ENCODE measurements at places on chromosomes 3 and 15.

DNA sequence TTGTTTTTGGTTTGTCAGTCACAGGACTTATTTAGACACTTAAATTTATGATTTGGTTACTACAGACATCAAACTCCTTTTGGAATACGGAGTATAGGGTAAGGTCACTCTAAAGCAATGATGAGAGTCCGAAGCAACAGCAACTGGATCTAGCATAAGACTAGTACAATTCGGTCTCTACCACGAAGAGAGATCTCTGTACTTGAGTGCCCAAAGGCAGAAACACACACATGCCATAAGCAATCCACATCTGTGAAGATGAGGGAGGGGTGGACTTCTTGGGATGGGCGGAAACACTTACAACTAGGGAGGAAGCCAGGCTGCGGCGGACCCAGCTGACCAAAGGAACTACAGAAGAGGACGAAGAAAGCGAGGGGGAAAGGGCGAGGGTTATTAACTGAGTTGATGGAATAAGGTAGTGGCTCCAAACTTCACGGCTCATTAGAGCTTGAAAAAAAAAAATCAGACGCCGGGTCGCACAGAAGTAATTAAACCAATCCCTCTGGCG lies 595 bp downstream of the DPH6 start:
- DNase-seq: no peak

DNA sequence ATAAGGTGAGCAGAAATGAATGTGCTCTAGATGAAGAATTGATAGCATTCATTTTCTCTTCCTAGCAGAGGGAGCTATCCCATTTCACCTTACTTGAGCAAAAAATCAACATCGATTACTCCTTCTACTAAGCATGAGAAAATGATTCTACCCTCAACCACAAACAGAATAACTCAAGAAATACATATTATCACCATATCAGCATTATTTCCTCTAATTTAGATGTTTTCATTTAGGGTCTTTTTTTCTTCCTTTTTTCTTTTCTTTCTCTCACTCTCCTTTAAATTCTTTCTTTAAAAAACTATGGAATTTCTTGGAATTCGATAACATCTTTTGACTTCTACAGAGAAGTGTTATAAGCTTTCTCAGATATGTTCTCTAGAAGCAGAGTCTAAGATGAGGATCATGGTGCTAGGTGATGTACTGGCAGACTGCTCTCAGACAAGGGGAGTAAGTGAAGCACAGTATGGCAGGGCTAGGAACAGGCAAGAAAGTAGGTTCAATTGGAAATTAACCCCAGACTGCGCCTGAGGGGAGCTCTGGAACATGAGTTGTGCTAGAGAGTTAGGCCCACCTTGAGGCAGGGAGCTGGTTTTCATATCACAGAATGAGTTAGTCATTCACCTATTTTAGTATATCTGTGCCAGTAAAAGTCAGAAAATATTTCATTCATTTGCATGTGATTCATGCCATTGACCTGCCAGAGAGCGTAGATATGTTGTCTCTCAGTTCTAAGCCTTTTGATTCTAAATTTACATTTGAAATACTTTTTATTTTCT lies 279.2 kb upstream of the KCNH8 start:
- DNase-seq: no peak

- DNase-seq: no peak
These were observed 117.2 kb upstream of the LRRC3B start for GRCh38 chr3:26505399-26505798.

- DNase-seq: no peak
These were observed 448.5 kb downstream of the NAALADL2 start for GRCh38 chr3:175307642-175308041.

- no peak for DNase-seq
These were observed 194.4 kb upstream of the GBE1 start for GRCh38 chr3:81955878-81956277.

DNA sequence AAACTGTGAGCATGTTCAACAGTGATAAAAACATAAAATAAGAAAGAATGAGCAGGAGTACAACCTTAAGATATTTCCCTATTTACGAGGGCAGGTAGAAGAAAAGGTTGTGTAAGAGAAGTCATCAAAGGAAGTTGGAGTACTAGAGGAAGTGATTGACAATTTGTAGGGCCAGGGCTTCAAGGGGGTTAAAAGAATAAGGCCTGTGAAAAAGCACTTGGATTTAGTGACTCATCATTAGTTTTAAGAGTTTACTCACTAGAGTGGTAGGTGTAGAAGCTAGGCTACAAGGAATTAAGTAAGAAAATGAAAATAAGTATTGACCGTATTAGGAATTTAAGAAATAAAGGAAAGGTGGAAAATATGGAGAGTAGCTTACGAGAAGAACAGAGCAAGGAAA lies 23.6 kb downstream of the KCNMB3 start:
- DNase-seq: no peak

GRCh38 chr3:184750349-184751083 lies 38.7 kb upstream of the MAGEF1 start:
- DNase-seq: no peak

DNA sequence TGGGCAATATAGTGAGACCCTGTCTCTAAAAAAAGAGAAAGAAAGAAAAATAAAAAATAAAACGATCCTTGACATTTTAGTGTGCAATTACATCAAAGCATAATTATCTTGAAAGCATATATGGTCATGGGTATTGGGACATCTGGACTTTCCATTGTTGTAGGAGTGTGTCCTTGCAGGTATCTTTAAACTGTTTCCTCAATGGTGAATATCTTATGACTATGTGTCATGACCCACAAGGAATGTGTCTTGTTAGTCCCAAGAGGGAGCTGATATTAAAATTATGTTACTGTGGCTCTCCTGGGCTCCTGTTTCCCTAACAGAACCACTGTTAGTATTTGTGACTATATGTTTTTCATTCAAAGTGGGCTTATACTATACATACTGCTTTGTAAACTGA lies 26.6 kb downstream of the EIF1B start:
- no peak for DNase-seq

GRCh38 chr3:32685543-32686185 lies 676 bp downstream of the CNOT10 start:
- no peak for DNase-seq

GRCh38 chr3:102715030-102715697 lies 280.3 kb downstream of the ZPLD1 start:
- no peak for DNase-seq

DNA sequence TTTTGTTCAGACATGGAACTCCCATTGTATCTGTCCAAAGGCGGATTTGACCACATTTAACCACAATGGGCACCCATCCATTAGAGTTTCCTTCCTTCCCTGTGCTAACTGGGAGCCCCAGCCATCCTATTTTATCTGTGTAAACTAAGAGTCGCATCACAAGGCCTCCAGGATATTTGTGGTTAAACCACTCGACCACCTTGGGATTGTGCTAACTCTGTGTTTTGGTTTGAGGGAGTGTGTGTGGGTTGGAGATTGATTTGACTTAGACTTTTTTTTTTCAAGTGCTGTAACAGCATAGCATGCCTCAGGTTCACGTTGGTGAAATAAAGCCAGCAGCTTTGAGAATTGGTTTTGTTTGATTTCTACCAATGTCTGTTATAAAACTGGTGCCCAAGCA lies 100.4 kb upstream of the TP63 start:
- DNase-seq: no peak

DNA sequence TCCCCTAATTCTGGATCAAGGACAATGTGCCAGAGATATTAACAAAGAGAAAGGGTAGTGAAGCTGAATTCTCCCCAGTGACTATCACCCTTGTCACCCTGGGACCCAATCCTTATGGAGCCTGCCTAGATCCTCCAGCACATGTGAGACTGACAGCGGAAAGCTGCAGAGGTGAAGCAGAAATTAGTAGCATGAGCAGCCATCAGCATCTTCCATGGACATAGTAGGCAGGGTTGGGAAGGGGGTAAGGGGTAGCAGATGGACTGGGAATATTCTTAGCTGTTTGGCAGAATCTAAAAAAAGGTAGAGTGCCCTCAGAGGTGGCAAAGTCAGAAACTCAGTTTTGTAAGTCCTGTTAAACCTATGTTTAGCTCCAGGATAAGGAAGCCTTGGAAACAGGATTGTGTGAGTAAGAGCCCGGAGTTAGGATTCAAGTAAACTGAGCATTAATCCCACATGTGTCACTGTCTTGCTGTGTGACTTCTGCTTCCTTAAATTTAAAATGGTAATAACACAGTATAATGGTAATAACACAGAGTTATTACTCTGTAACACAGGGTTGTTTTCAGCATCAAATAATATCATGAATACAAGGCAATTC lies 14.5 kb downstream of the GOLIM4 start:
- DNase-seq: no peak

DNA sequence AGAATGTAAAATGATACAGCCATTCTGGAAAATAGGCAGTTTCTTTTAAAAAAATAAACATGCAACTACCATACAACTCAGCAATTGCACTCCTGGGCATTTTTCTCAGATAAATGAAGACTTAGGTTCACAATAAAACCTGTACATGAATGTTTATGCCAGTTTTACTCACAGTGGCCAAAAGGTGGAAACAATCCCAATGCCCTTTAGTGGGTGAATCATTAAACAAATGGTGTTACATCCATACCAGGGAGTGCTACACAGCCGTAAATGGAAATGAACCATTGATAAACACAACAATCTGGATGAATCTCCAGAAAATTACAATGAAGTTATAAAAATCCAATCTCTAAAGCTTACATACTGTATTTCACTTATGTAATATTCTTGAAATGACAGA lies 140.3 kb downstream of the ADAMTSL3 start:
- no peak for DNase-seq

DNA sequence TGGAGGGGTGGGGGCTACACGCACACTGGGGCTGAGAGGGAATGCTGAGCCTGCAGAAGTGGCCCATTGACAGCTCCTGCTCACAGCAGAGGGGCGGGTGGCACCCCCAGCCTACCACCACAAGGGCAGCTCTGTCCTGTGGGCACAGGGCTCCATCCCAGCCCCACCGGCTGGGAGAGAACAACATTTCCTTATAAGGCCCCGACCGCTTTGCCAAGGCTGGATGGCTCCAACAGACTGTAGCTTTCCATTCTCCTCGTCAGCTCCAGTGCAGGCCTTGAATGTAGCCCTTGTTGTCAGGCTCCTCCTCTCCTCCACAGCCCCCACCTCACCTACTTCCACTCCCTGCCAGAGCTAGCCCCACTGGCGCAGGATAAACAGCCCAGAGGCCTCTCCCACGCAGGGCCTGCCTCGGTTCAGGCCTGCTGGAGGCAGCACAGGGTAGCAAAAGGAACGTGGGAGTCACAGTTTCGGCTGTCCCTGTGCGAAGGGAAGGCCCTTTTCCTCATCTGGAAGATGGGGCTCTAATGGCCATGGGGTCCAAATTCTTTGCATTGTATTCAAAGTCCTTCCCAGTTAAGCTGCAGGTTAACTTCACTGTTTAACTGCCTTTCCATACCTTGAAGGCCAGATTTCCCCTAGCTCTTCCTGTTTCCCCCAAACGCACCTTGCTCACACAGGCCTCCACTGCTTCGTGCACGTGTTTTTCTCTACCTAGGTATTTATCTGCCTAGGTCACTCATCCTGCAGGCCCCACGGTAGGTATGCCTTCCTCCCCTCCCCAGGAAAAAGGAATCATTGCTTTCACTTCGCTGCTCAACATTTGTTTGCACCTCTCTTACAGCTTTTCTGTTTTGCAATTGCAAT lies 101.6 kb upstream of the LPP start:
- no peak for DNase-seq

DNA sequence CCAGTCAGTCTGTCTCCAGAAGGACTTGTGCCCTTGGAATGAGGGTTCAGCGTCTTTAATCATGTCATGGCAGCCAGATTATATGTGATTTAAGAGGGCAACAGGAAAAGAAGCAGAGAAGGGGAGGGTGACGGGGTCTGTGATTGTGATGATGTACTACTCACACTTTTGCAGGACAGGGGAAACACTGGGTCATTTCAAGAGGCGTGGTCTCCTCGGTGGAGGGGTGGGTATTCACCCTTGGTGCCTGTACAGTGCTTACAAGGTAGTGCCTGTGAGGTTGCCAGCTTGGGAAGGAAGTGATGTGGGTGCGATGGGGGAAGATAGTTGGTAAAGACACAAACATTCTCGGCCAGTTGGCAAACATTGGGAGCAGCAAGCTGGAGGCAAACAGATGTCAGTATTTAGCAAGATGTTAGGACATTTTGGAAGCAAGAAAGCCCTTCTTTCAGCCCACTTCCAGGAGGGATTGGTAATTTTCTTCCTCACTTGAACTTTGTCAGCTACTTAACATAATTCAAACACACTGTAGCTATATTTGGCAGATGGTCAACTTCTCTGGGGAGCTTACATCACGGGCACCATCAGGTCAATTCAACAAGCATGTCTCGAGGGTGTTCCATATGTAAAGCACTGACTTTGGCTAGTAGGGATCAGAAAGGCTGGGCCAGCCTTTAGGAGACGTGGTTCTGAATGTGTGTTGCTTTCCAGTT lies 71.4 kb upstream of the ROPN1 start:
- DNase-seq: no peak

GRCh38 chr3:38828681-38829080 lies 12.7 kb upstream of the SCN10A start:
- no peak for DNase-seq

DNA sequence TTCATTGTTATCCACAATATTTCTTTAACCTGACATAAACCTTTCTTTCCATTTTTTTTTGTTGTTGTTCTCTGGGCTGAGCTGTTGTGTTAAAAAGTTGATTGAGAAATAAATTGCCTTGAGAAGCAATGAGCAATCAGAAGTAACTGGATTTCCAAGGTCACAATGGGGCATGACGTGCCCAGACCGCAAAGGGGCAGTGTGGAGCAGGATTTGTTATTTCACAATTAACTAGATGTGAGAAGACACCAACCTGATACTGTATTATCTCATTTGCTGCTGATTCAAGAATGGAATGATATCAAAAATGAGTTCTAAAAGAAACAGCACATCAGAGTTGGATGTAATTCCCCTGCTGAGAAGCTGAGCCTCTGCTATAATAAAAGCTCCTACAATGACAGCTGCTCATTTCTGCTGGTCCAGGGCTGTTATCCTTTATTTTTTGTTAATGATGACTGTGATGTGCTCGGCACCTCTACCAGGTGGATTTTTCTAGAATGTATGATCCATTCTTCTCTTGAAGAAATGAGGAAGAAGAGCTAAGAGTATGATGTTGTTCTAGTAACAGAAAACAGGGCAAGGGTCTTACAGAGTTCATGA lies 28.1 kb downstream of the CPNE4 start:
- no peak for DNase-seq

DNA sequence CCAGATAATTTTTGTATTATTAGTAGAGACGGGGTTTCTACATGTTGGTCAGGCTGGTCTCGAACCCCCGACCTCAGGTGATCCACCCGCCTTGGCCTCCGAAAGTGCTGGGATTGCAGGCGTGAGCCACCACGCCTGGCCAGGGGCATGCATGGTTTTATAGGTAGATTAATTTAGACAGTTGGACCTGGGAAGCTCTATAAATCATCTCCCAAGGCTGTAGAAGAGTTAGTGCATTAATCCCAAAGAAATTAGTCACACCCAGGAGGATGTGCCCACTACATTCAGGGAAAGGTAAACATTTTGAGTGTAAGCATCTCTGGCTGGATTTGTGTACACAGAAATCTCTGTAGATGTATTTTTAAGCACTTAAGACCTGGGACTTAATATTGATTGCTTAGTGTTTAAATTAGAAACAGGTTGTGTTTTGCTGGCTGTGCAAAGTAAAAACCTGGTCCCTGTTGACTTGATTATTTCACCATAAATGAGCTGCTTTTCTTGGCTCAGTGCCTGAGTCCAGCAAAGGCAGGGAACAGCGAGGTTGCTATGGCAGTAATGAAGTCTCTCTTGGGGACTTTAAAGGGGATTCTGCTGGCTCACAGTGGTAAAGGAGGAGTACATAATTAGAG lies 19.2 kb downstream of the EXOSC7 start:
- DNase-seq: no peak
